ENCODE measurements at places on chromosomes 2 and 18. TPM values are rescaled to one million over a fixed set of nuclear protein-coding genes. Genes with fewer than 3 reads are reported as not detected.

The INHBB gene
- not detected for total RNA-seq

The PHOSPHO2 gene
- 4.2 TPM for total RNA-seq

DNA sequence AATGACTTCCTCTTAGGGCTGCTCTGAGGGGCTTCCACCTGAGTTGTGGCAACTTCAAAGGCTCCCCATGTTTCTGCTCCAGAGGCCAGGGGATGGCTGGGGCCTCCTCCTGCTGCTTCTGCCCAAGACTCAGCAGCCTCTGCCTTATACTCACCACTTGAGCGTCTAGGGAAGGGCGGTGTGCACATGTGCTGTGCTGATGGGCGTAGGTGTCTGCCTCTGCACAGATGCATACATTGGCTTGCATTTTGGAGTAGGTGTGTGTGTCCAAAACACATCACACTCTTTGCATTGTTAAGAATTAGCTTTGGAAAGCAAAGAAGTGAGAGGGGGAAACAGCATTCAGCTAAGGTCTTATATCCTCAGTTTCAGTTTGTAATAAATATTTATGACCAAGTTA, 85.2 kb downstream of the EN1 start:
- DNase-seq: no peak
- no peak overlapping the region for H3K4me3 ChIP-seq
- no peaks in the 10 kb centered on the region for H3K36me3 ChIP-seq
- H3K4me1 ChIP-seq: no peaks in the 10 kb centered on the region

GRCh38 chr18:24089076-24089475, 49.8 kb upstream of the CABYR start:
- DNase-seq: no peak
- no peaks in the 10 kb centered on the region for H3K27me3 ChIP-seq
- no peak overlapping the region for H3K27ac ChIP-seq
- no peak overlapping the region for H3K4me3 ChIP-seq
- H3K4me1 ChIP-seq: peaks cover 7% of the 10 kb centered on the region

- H3K27me3 ChIP-seq: no peaks in the 10 kb centered on the region
- no peak for DNase-seq
- no peaks in the 10 kb centered on the region for H3K36me3 ChIP-seq
- H3K4me3 ChIP-seq: no peak overlapping the region
Measured at GRCh38 chr2:24228470-24228869, 53.6 kb downstream of the FAM228A start.

- no peaks in the 10 kb centered on the region for H3K27me3 ChIP-seq
- H3K4me3 ChIP-seq: no peak overlapping the region
- no peak for DNase-seq
- H3K36me3 ChIP-seq: peaks cover 36% of the 10 kb centered on the region
Measured at GRCh38 chr2:200475795-200476194, 34.1 kb downstream of the KCTD18 start.

DNA sequence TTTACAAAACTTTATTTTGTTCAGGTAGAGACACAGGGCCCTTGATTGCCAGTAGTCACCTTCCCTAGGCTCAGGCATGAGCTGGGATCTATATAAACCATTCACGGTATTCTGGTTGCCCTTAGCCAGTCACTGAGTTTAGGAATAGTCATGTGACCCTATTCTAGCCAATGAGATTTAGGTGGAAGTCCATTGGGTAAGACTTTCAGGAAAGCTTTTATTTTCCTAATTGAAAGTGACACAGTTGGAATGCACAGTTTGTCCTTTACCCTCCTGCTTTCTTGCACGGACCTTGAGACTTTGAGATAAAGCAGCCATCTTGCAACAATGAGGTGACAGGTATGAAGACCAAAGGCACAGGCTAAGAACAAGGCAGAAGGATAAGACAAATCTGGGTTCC, 21.5 kb downstream of the SLC4A5 start:
- no peak for DNase-seq
- no peaks in the 10 kb centered on the region for H3K36me3 ChIP-seq
- H3K27me3 ChIP-seq: peaks cover 4% of the 10 kb centered on the region
- H3K4me1 ChIP-seq: no peaks in the 10 kb centered on the region
- no peak overlapping the region for H3K4me3 ChIP-seq
- H3K27ac ChIP-seq: no peak overlapping the region

DNA sequence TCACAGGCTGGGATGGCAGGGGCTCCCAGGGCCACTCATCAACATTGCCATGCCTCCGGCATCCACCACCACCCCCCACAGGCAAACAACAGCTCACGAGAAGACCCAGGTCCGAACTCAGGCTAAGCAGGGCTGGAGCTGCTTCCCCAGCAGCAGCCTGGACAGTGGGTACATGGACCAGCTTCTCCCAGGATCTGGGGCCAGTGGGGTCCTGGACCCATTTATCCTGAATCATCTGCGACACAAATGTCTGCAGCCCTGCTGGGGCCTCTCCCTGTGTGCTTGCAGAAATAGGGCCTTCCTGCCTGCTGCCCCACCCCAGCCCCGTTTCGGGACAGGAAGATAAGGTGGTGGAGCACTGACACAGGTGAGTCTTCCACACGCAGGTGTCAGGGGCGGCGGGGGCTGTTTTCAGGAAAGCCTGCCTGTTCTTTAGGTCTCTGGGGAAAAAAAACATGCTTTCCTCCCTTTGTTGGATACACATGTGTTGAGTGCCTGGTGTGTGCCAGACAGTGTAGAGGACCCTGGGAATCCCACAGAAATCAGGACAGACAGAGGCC, 4.5 kb downstream of the PRLH start:
- H3K36me3 ChIP-seq: no peaks in the 10 kb centered on the region
- no peaks in the 10 kb centered on the region for H3K4me1 ChIP-seq
- no peak for DNase-seq
- no peak overlapping the region for H3K4me3 ChIP-seq
- H3K27ac ChIP-seq: no peak overlapping the region
- H3K27me3 ChIP-seq: peaks cover 1% of the 10 kb centered on the region

GRCh38 chr2:202976809-202977208, 37.9 kb upstream of the NBEAL1 start:
- H3K36me3 ChIP-seq: no peaks in the 10 kb centered on the region
- no peak overlapping the region for H3K27ac ChIP-seq
- H3K4me3 ChIP-seq: no peak overlapping the region
- no peak for DNase-seq

DNA sequence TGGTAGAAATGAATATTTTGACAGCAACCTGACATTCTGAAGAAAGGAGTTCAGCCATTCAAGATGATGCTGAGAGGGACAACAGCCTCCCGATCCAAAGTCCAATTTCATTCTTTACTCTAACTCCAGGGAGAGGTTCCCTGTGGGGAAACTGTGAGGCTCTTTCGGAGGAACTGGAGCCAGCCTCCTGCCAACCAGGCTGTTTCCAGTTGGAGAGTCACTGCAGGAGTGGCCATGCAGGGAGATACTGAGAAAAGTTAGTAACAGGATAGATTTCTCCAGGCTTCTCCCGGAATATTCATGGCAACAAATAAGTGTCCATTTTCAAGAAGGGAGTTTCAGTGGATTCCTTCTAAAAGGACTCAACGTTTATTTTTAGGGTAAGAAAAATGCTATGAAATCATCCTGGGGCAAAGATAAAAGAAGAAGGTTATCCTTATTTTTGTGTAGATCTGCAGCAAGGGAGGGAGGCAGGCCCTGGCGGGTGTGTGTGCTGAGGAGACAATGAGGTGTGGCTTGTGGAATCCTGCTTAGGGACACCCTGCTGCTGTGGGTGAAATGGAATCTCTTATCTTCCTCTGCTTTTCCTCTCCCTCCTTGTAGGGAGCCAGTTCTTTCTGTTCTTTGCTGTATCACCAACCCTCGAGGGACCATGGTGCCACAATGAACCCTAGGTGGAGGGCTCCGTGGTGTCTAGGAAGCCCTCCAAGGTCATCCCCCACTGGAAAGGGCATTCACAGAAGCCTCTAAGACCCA, 18.1 kb downstream of the KLHL14 start:
- DNase-seq: no peak
- H3K27me3 ChIP-seq: no peaks in the 10 kb centered on the region
- no peaks in the 10 kb centered on the region for H3K4me1 ChIP-seq
- no peak overlapping the region for H3K27ac ChIP-seq
- no peak overlapping the region for H3K4me3 ChIP-seq

GRCh38 chr18:35284841-35285240, 5.2 kb downstream of the ZSCAN30 start:
- no peaks in the 10 kb centered on the region for H3K27me3 ChIP-seq
- H3K4me1 ChIP-seq: peaks cover 13% of the 10 kb centered on the region
- no peak for DNase-seq
- H3K36me3 ChIP-seq: peaks cover 87% of the 10 kb centered on the region
- no peak overlapping the region for H3K27ac ChIP-seq

DNA sequence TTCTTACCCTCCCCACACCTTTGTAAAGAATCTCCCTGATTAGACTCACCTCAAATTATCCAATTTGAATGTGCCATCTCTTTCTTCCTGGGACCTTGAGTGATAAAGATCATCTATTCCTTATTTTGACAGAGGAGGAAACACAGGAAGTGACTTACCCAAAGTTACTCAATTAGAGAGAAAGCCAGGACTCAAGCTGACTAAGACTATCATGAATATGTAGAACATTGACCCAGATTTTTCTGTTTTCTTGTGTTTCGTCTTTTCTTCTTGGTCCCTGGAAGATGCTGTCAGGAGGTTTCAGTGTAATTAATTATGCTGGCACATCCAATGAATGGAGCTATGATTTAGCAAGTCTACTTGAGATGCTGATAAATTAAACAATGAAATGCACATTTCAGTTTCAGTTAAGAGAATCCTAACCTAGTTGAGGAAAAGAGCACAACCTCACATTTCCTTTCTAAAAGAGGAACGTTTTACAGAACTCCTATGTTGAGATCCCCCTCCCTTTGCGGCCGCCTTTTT, 380.4 kb downstream of the CLIP4 start:
- H3K4me3 ChIP-seq: no peak overlapping the region
- peaks cover 3% of the 10 kb centered on the region for H3K27me3 ChIP-seq
- H3K36me3 ChIP-seq: no peaks in the 10 kb centered on the region
- no peaks in the 10 kb centered on the region for H3K4me1 ChIP-seq

All from activated T-helper 2 cell treated with anti-CD3 and anti-CD28 coated beads, Interferon-gamma antibody, Interleukin-2, Interleukin-4, amounts not matched to agents 10 μg/mL and 5 μg/mL and 100 μg/mL, durations not matched to agents 14 hours and 24 hours and 36 hours (primary cell).